ENCODE measurements at places on chromosomes 16 and 17.

DNA sequence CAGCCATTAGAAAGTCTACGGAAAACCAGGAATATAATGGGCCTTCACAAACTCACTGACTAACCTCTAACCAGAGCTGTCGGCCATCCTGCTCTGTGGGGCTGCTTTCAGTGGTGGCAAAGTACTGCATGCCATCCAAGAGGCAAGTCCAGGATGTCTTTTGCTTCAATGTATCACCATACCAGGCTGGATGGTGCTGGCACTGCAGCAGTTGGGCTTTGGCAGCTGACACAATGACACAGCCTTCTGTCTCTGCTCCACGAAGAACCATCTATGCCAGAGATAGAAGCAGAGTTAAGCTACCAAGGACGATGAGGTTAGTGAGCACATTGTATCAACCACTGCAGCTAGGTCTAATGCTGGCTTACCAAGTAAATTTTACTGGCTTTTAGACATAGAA is 9.7 kb upstream of the RSKR start:
- DNase-seq, result no peak

DNA sequence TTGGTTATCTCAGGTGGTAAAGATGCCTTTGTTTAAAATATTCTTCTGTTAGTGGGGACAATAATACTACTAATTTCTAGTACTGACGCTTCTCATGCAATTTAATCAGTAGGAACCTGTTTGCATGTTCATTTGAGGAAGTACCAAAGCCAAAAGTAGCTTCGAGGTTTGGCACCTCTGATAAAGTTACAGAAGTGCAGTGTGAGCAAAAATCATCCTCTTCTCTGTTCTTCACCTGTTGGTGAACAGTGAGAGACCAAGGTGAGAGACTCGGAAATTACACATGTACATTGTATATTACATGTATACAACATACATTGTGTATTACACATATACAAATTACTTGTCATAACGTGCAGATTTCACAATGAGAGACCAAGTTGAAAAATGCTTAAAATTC is 404.6 kb downstream of the MAF start:
- DNase-seq, result no peak

- DNase-seq, result no peak
Observed at GRCh38 chr16:60655514-60656153, 1380.6 kb downstream of the CDH8 start.

- peak; percentile 71 for DNase-seq
Observed at GRCh38 chr17:44971776-44972483, 3.8 kb upstream of the C1QL1 start.

- no peak for DNase-seq
Observed at GRCh38 chr17:53662608-53663007, 160.1 kb upstream of the KIF2B start.

DNA sequence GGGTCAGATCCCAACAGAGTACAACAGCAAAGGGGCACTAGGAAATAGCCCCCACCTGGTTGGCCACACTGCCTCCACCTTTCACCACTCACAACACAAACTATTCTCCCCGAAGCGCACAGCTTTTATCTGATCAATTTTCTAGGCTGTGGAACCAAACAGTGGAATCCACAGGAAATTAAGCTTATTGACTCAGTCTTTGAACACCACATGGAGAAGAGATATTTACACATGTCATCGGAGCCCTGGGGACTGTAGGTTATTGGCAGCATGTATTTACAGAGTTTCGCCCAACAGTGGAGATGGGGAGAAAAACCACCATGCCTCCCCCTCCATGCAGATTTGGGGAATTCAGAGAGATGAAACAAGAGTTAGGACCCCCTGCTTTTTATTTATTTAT is 154.8 kb downstream of the XYLT1 start:
- no peak for DNase-seq

DNA sequence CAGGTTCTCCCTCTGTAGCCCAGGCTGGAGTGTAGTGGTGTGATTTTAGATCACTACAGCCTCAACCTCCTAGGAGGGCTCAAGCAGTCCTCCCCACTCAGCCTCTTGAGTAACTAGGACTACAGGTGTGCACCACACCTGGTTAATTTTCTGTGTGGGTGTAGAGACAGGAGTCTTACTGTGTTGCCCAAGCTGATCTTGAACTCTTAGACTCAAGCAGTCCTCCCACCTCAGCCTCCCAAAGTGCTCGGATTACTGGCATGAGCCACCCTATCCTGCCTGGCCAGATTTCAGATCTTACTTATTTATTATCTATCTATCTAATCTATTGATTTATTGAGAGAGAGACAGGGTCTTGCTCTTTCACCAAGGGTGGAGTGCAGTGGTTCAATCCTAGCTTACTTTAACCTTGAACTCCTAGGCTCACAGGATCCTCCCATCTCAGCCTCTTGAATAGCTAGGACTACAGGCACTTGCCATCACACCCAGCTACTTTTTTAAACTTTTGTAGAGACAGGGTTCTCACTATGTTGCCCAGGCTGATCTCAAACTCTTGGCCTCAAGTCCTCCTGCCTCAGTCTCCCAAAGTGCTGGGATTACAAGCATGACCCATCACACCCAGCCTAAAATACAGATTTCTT is 61.8 kb downstream of the TUBD1 start:
- DNase-seq, result no peak

DNA sequence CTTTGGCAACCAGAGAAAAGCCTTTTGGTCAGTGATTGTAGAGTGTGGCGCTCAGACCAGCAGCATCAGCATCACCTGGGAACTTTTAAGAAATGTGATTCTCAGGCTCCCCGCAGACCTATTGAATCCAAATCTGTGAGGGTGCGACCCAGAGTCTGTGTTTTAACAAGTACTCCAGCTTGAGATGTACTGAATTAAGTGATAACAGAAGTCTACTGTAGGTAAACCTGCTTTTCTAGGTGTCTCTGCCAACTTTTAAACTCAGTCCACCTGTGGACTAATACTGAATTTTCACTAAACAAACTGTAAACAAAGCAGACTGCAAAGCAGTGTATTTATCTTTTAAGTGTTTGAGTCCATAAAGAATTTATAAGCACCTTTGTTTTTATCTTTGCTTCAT is 43.6 kb downstream of the NUP93 start:
- no peak for DNase-seq

DNA sequence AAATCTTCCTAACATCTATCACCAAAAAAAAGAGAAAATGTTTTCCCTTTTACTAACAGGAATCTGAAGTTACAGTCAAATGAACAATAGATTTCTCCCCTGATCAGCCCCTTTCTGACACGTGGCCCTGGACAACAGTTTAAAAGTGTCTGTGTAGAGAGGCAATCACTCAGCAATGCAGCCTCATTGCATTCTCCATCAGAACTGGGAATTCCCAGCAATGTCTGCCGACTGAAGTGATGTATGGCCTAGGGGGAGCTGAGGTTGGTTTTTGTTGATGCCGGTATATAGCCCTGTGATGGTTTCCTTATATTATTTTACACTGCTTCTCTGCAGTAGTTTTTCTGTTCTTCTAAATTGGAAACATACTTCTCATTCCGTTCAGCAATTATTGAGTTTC is 904.3 kb upstream of the CDH8 start:
- DNase-seq, result no peak

All from activated naive CD4-positive, alpha-beta T cell treated with Interleukin-2 at 50 U/mL for 16 hours (primary cell).